Activated CD8-positive, alpha-beta memory T cell treated with anti-CD3 and anti-CD28 coated beads, Interleukin-2, amount 10 ng/mL, durations not matched to agents 7 days and 5 days (primary cell): ENCODE measurements at places on chromosomes 2 and 18. TPM values are rescaled to one million over a fixed set of nuclear protein-coding genes. Genes with fewer than 3 reads are reported as not detected.

DNA sequence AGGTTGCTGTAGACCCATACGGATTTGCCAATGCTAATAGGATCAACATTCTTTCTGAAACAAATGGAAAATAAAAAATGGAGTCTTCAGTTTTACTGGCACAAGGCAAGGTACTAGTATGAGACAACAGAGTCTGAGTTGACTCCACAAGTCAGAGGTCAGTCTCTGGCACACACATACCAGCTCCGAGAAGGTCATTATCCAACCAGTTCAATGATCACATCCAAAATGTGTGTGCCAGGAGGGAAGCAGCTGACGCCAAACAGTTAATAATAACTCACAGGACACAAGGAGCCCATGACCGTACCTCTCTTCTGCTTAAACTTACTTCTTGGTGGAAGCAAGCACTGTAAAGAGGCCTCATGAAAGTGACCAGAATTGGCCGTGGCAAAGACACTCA, 528.6 kb downstream of the ZNF516 start:
- H3K27me3 ChIP-seq, result no peaks in the 10 kb centered on the region
- no peak for DNase-seq
- no peaks in the 10 kb centered on the region for H3K4me1 ChIP-seq
- H3K27ac ChIP-seq, result no peak overlapping the region

DNA sequence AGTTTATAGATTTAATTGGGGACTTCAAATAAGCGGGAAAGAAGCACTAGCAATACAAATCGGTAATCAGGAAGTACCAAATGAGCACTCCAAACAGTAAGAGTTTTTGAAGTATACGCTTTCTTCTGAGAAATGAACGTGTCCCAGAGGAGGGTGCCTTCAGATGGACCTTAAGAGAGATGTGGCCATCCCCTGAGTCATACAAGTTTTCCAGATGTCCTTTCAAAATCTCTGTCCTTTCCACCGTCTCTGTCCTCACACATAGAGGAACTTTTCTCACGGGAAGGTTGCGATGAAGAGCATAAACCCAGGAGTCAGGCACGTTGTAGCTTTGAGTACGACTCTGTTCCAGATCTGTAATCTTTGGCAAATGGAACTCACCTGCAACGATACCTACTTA, 1.7 kb upstream of the SMAD2 start:
- DNase-seq, result no peak
- H3K36me3 ChIP-seq, result peaks cover 9% of the 10 kb centered on the region
- H3K4me3 ChIP-seq, result peak overlapping the region; percentile 82
- H3K27me3 ChIP-seq, result no peaks in the 10 kb centered on the region
- peak overlapping the region; percentile 86 for H3K27ac ChIP-seq

DNA sequence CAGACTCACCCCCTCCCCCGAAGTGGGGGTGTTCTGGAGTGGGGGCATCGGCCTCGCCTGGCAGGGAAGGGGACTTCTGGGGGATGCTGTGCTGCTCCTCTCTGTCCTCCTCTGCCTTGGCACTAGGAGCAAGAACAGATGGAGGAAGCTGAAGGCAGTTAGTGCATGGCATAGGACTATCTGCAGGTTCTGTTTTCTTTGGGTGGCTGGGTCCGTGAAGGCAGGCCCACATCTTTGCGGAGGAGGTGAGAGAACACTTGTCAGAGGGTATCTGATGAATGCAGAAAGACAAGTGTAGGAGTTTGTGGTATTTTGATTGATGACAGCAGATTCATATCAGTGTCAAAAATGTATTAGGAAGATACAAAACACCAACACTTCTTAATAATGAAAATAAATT, 411.4 kb downstream of the TSN start:
- DNase-seq, result no peak
- H3K36me3 ChIP-seq, result no peaks in the 10 kb centered on the region
- no peak overlapping the region for H3K27ac ChIP-seq

GRCh38 chr2:144512470-144512869, 7.4 kb downstream of the ZEB2 start:
- peaks cover 21% of the 10 kb centered on the region for H3K27me3 ChIP-seq
- peaks cover 71% of the 10 kb centered on the region for H3K4me1 ChIP-seq
- H3K36me3 ChIP-seq, result peaks cover 24% of the 10 kb centered on the region

GRCh38 chr2:181628590-181629585, 28.0 kb downstream of the CERKL start:
- H3K36me3 ChIP-seq, result no peaks in the 10 kb centered on the region
- peaks cover 59% of the 10 kb centered on the region for H3K27me3 ChIP-seq
- H3K27ac ChIP-seq, result no peak overlapping the region
- no peak for DNase-seq
- no peaks in the 10 kb centered on the region for H3K4me1 ChIP-seq
- no peak overlapping the region for H3K4me3 ChIP-seq

DNA sequence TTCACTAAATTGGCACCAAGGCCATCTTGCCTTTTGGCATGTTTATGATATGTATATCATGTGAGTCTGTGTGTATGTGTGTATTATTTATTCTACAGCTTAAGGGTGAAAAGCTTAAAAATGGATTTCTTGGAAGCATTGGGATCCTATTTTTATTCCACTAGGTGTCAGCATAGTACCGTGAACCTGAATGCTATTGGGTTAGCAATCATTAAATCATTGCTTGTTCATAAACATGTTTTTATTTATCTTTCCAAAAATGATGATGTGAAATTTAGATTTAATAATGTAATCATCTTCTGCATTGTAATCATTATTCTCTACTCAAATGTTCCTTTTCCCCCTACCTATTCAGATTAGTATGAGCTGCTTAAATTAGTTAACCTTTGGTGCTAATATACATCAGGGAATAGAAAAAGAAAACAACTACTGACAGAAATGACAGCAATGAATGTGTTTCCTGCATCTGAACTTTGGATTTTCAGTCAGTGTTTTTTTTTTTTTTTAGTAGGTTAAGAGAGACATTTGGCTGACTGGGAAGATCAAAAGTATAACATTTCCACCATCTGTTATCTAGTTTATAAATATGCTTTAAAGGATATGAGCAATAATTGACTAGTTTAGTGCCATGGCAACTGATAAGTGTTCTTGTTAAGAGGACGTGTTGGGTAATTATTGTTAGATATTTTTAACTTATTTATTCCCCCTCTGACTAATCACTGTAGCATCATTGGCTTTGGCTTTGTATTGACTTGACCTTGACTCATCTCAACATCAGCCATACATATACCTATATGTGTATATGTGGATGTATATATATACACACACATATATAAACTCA, 14.1 kb upstream of the ZSWIM2 start:
- no peak for DNase-seq
- H3K27ac ChIP-seq, result no peak overlapping the region
- no peaks in the 10 kb centered on the region for H3K36me3 ChIP-seq
- no peak overlapping the region for H3K4me3 ChIP-seq
- H3K4me1 ChIP-seq, result no peaks in the 10 kb centered on the region
- H3K27me3 ChIP-seq, result no peaks in the 10 kb centered on the region

KLHL41 gene
- 0.12 TPM for total RNA-seq

DNA sequence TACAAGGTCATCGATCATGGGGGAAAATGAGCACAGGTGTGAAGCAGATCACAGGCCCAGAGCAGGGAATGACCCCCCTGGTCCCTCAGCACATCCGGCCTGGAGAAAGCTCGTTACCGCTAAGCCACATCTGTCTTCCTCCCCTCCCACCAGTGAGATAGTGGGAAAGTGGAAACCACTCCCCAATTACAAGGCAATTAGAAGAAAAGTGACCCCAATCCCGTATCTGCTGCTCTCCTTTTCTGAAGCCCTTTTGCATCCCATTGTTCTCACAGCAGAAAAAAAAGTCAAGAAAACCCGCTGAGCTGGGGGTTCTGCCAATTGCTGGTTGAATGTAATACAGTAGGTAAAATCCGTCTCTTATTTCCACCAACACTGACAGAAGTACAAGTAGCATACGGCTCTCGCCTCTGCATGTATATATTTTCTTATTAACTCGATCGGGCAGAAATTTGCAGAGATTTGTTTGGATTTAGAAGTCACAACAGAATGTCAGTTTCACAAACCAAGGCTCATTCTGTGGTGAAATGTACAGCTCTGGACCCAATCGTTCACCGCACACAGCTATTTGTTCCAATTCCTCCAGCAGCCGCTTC, 287.0 kb downstream of the TCF4 start:
- no peak overlapping the region for H3K27ac ChIP-seq
- DNase-seq, result no peak
- H3K36me3 ChIP-seq, result no peaks in the 10 kb centered on the region
- no peak overlapping the region for H3K4me3 ChIP-seq
- H3K4me1 ChIP-seq, result no peaks in the 10 kb centered on the region

- H3K36me3 ChIP-seq, result no peaks in the 10 kb centered on the region
- no peak overlapping the region for H3K4me3 ChIP-seq
- no peak overlapping the region for H3K27ac ChIP-seq
- DNase-seq, result no peak
Observed at GRCh38 chr18:59386909-59387686, 28.0 kb upstream of the LMAN1 start.

EMILIN1 gene
- 0.79 TPM for total RNA-seq

AKAIN1 gene
- total RNA-seq, result not detected

- no peaks in the 10 kb centered on the region for H3K4me1 ChIP-seq
- no peak for DNase-seq
- no peak overlapping the region for H3K4me3 ChIP-seq
- no peak overlapping the region for H3K27ac ChIP-seq
Observed at GRCh38 chr18:53503914-53504441, 720.5 kb downstream of the MBD2 start.

AGXT gene
- total RNA-seq, result not detected

GRCh38 chr2:73163483-73164367, 38.6 kb upstream of the NOTO start:
- no peak overlapping the region for H3K27ac ChIP-seq
- no peak overlapping the region for H3K4me3 ChIP-seq
- peak; percentile 71 for DNase-seq

LYPD6B gene
- total RNA-seq, result not detected
